Uterus (tissue), 4 donors: ENCODE measurements at places on chromosomes 1 and 21.

DNA sequence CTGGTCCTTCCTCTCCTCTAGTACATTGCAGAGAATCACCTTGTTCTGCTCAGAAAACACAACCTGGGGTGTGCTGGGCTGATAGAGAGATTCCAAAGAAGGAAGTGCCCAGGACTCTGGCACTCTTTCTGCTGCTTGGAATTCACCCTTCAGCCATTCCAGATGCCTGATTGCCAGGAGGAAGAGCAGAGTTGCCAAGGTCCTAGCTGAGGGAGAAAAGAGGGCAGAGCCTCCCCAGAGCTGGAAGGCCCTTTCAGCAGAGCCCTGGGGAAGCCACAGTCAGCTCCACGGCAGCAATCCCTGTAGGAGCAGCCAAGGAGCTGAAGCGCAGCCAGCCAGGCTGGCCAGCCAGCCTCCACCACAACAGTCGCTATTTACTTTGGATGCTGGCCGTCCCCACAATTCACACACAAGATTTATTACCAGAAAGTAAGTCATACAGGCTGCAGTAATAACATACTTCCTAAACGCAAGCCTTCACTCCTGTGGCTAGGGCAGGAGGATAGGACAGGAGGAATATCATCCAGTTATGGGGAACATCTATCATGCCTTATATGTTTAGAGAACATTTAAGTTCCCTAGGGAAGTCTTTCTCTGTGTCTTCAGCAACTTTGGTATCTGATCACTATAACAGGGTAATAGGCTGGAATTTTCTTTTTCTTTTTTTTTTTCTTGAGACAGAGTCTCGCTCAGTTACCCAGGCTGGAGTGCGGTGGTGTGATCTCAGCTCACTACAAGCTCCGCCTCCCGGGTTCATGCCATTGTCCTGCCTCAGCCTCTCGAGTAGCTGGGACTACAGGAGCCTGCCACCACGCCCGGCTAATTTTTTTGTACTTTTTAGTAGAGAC is 36.6 kb upstream of the SLC44A3 start:
- peak; percentile 76 for DNase-seq
- H3K27me3 ChIP-seq = no peaks in the 10 kb centered on the region
- no peaks in the 10 kb centered on the region for H3K36me3 ChIP-seq
- H3K27ac ChIP-seq = peak overlapping the region; percentile 72
- H3K4me3 ChIP-seq = no peak overlapping the region

DNA sequence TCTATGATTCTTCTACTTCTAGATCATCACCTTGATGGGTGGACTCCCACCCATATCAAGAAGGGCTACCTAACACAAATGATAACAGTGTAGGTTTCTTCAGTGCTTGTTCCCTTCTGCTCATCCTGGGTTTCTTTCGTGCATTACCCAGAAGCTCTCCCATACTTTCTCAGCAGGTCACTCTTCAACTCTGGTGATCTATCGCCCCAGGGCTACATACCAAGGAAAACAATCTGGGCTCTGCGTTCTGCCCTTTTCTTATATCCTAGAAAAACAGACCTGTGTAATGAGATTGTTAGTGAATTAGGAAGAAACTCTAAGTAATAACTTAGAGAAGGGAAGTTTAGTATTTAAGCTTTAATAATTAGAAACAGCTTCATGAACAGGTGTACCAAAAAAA is 370.6 kb upstream of the SPAG17 start:
- H3K27me3 ChIP-seq = no peaks in the 10 kb centered on the region
- no peaks in the 10 kb centered on the region for H3K36me3 ChIP-seq
- H3K4me1 ChIP-seq = no peaks in the 10 kb centered on the region

DNA sequence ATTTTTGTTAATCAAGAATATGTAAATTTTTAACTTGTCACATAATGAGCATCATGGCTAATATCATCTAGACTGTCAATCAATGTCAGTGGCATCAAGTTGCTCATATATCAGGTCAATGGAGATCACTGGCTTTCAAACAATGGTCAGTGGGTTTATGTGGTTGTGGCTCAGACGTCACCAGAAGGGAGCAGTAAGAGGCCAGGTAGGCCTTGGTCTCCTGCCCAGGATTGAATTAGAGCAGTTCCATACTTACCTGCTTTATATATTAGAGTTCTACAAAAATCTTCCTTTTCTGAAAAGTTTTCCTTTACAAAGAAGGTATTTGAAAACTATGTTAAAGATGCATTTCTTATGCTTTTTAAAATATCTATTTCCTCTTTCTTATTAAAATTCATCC is 206.3 kb upstream of the B3GALT2 start:
- no peaks in the 10 kb centered on the region for H3K4me1 ChIP-seq
- no peak overlapping the region for H3K27ac ChIP-seq
- no peak for DNase-seq
- no peak overlapping the region for H3K4me3 ChIP-seq
- H3K36me3 ChIP-seq = no peaks in the 10 kb centered on the region
- H3K27me3 ChIP-seq = no peaks in the 10 kb centered on the region

DNA sequence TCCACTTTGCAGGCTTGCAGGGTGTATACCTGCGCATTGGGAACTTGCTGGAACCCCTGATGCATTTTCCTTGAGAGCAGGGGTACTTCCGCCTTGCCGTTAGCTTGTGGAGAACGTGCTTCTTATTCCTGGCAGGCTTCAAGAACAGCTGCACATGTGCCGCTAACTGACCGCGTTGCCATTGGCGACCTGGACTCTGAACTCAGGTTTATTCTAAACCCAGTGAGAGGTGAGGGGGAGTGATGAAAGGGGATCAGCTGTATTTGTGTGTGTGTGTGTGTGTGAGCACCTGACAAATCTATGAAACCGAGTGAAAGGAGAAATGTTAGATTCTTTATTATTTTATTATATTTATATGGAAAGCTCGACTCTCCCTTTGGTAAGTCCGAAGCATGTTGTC is 128.6 kb downstream of the HUNK start:
- no peak overlapping the region for H3K27ac ChIP-seq
- H3K36me3 ChIP-seq = no peaks in the 10 kb centered on the region
- DNase-seq = no peak
- H3K4me1 ChIP-seq = no peaks in the 10 kb centered on the region
- no peak overlapping the region for H3K4me3 ChIP-seq
- H3K27me3 ChIP-seq = no peaks in the 10 kb centered on the region

GRCh38 chr1:68442822-68443556 is 6.8 kb downstream of the RPE65 start:
- no peaks in the 10 kb centered on the region for H3K4me1 ChIP-seq
- H3K4me3 ChIP-seq = no peak overlapping the region

DNA sequence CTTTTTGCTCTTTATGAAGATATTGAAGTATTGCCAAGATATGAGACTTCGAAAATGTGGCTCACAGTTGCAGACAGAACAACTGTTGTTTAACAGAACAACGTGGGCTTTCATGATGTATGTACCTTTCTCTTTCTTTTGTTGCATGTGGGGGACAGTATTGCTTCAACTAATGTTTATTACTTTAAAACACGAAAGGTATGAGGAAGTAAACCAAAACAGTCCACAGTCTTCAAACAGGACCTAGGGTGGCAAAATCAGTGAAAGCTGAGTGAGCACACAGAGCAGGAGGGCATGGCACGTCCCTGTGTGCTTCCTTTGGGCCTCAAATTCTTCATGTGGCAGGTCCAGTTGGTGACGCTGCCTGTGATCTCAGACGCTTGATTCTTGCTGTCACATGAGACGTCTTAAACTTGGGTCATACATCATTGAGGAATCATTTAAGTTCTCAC is 7.8 kb upstream of the CHAF1B start:
- H3K27ac ChIP-seq = no peak overlapping the region
- no peaks in the 10 kb centered on the region for H3K4me1 ChIP-seq
- H3K27me3 ChIP-seq = no peaks in the 10 kb centered on the region
- no peak overlapping the region for H3K4me3 ChIP-seq
- DNase-seq = no peak
- no peaks in the 10 kb centered on the region for H3K36me3 ChIP-seq

- no peaks in the 10 kb centered on the region for H3K4me1 ChIP-seq
- DNase-seq = no peak
- H3K27me3 ChIP-seq = no peaks in the 10 kb centered on the region
- H3K36me3 ChIP-seq = no peaks in the 10 kb centered on the region
- peak overlapping the region; percentile 72 for H3K27ac ChIP-seq
Observed at GRCh38 chr1:10693497-10694273, 102.8 kb downstream of the CASZ1 start.

DNA sequence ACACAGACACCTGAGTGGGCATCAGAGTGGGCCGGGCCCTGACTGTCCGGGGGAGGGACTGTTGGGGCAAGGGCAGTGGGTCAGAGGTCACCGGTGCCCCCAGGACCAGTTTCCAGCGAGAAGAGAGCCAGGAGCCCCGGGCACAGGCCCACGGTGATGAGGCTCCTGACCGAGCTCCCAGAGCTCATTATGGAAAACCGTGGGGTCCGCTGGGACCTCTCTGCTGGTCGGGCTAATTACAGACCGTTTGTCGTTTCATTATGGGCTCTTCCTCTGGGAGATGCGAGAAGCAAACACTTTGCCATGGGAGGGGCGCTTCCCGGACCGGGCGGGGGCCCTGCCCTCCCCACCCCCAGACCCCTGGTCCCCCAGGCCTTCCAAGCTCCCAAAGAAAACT is 12.0 kb upstream of the TTLL10 start:
- no peaks in the 10 kb centered on the region for H3K36me3 ChIP-seq
- H3K27ac ChIP-seq = no peak overlapping the region
- H3K27me3 ChIP-seq = no peaks in the 10 kb centered on the region
- DNase-seq = no peak
- no peaks in the 10 kb centered on the region for H3K4me1 ChIP-seq
- no peak overlapping the region for H3K4me3 ChIP-seq

DNA sequence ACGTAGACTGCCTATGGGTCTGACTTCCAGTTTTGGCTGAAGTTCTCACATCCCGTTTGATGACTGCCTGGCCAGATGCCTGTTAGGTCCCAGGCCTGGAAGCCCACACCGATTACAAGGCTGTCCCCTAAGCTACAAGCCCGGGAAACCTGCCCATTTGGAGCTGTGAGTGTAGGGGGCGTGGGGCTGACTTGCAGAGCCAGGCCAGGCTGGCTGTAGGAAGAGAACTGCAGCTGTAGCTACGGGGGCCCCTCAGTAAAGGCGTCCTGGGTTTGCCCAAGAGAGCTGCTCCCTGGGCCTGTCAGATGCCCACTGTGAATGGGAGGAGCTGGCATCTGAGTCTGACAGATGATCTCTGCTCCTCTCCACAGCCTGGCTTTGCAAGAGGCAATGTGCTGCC is 199.7 kb downstream of the CAMTA1 start:
- no peaks in the 10 kb centered on the region for H3K27me3 ChIP-seq
- no peak for DNase-seq
- H3K36me3 ChIP-seq = no peaks in the 10 kb centered on the region

DNA sequence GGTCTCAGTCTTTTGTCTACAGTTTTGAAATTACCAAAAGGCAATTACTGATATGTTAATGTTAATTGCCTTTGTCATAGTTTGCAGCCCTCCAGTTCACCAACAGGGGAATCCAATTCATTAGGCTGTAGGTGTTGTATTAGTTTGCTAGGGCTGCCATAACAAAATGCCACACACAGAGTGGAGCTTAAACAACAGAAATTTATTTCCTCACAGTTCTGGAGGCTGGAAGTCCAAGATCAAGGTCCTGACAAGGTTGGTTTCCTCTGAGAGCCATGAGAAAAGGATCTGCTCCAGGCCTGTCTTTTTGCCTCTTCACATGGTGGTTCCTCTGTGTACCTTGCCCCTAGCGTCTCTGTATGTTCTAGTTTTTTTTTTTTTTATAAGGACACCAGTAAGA is 1.3 kb downstream of the RTCA start:
- DNase-seq = no peak
- H3K27me3 ChIP-seq = no peaks in the 10 kb centered on the region
- no peak overlapping the region for H3K4me3 ChIP-seq
- H3K4me1 ChIP-seq = no peaks in the 10 kb centered on the region

DNA sequence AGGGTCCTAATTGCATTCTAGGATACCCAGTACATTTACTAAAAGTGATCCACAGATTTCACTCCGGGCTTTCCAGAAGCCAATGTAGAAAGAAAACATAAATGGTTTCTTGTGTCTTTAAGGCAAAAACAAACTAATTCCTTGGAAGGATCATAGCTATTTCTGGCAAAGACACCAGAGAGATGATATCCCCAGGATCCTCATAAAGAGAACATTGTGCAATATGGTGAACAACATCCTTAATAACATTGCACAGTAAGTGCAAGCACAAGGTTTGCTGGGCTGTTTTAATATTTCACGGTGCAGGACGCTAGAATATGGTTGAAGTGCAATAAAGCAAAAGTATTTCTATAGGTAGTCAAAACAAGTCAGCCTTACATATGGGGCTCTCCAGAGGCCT is 83.0 kb downstream of the NTPCR start:
- no peak for DNase-seq
- no peak overlapping the region for H3K27ac ChIP-seq
- H3K4me1 ChIP-seq = no peaks in the 10 kb centered on the region
- H3K27me3 ChIP-seq = no peaks in the 10 kb centered on the region
- H3K36me3 ChIP-seq = no peaks in the 10 kb centered on the region

DNA sequence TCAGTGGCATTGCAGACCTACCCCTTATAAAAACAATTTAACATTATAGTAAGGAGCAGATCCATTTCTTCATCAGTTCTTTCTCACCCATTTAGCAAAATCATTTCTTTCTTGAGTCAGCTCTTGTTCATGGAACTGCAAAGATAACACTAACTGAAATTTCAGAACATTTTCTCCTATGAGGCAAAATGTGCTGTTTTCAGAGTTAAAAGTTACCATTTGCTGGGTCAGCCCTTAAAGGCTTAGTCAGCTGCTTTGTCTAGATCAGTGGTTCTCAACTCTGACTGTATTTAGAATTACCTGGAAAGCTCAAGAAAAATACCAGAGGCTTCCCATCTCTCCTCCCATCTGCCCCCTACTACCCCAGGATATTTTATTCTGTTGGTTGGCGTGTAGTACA is 12.2 kb downstream of the METTL13 start:
- no peaks in the 10 kb centered on the region for H3K4me1 ChIP-seq
- no peak overlapping the region for H3K4me3 ChIP-seq
- H3K27ac ChIP-seq = no peak overlapping the region
- no peaks in the 10 kb centered on the region for H3K36me3 ChIP-seq
- no peak for DNase-seq

GRCh38 chr1:82343381-82343780 is 542.6 kb downstream of the ADGRL2 start:
- no peak overlapping the region for H3K4me3 ChIP-seq
- no peaks in the 10 kb centered on the region for H3K4me1 ChIP-seq
- DNase-seq = no peak
- H3K27ac ChIP-seq = no peak overlapping the region
- no peaks in the 10 kb centered on the region for H3K27me3 ChIP-seq
- no peaks in the 10 kb centered on the region for H3K36me3 ChIP-seq

DNA sequence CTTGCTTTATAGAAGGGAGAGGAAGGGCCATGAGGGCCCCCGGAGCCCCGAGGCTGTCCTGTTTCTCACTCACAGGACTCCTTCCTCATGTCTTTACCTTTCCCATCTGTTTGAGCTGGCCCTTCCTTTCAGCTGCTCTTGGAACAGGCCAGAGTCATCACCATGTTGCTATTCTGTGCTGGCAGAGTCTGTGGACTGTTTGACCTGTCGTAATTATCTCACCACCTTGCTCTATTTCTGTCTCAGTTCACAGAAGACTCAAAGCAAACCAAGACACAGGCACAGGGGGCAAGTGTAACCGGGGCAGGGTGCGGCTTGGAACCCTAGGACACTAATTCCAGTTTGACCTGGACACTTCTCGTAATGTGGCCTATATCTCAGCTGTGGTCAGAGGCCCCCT is 104.3 kb upstream of the CD34 start:
- H3K27me3 ChIP-seq = no peaks in the 10 kb centered on the region
- DNase-seq = no peak
- H3K36me3 ChIP-seq = no peaks in the 10 kb centered on the region
- H3K4me3 ChIP-seq = no peak overlapping the region
- H3K27ac ChIP-seq = no peak overlapping the region

- no peaks in the 10 kb centered on the region for H3K4me1 ChIP-seq
- no peak for DNase-seq
- no peaks in the 10 kb centered on the region for H3K36me3 ChIP-seq
- H3K27me3 ChIP-seq = no peaks in the 10 kb centered on the region
Observed at GRCh38 chr1:112257043-112257835, 138.8 kb upstream of the CTTNBP2NL start.

GRCh38 chr1:228120857-228121489 is 11.9 kb upstream of the MRPL55 start:
- no peak overlapping the region for H3K4me3 ChIP-seq
- no peaks in the 10 kb centered on the region for H3K36me3 ChIP-seq
